Renal cortical epithelial cell (primary cell): ENCODE measurements at places on chromosomes 13 and 19. TPM values are rescaled to one million over a fixed set of nuclear protein-coding genes. Genes with fewer than 3 reads are reported as not detected.
A peak's percentile ranks its signal among the peaks of the same experiment; 100 is the strongest.

Gene KIR2DL3
- not detected in 2 replicates for total RNA-seq

Gene COX7A1
- 1.1 and 2.8 TPM in 2 replicates for total RNA-seq

DNA sequence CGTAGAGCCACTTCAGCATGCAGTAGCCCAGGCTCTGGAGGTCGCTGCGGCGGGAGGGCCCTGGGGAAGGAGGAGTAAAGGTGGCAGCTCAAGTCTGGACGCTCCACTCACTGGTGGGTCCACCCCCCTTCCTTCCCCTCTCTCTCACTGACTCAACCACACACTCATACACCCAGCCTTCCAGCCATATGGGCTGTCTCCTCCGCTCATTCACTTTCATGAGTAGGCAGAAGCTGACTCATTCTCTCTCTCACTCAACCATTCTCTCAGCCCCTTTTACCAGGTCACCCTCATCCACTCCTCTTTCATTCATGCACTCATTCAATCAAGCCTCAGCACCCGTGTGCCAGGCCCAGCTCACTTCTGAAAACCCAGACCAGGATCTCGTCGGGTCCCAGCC lies 27.5 kb upstream of the SIGLEC11 start:
- DNase-seq, result peak; percentile 29

Gene KLK3
- total RNA-seq, result not detected in 2 replicates

DNA sequence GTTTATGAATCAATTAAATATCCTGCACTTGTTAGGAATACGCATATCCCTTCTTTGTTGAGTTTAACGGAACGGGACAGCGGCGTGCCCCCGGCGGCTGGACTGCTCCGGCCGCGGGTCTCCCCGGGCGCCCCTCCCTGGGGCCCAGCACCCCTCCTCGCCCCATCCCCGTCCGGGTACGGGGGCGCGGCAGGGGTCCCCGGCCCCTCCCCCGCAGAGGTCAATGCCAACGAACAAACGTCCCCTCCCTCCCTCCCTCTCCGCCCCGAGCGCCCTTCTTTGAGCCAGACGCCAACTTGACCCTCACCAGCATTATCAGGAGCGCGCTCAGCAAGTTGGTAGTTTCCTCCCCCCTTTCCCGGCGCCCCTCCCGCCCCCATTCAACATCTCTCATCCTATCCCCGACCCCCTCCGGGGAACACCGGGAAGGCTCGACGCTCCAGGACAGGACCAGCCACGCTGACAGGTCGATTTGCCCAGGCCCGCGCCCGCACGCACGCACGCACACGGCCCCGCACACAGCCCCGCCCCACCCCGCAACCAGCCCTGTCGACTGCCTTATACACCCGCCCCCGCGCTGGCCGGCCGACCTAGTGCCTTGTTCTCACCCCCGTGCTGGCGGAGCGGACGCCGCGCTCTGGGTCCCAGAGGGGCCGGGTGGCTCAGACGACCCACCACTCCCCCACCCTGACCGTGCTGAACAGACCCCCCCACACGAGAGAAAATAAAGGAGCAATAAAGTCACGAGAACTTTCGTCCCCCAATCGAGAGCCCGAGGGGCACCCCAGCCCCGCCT lies 5.0 kb downstream of the LYL1 start:
- DNase-seq, result no peak

DNA sequence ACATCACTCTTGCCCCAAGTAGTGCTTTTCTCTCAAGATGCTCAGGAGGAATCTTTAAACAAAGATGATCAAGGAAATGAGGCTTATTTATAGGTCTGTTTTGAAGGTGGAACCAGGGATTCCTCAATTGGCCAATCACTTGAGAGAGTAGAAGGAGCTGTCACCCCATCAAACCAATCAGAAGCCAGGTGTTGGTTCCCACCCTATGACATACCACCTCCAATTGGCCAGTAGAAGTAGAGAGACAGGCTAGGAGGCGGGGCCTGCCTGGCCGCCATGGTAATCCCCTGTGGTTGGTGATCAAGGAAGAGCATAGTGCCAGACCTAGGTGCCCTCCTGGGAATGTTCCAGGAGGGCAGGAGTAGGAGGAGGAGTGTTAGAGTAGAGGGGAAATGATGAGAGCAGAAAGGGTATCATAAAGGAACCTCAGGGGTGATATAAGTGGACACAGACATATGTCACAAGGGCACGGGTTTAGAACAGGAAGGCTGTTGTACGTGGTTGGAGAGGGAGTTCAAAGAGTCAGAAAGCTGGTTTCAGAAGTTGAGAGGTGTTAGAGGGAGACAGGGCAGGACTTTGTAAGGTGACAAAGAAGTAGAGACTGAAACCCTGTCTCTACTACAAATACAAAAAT lies 10.5 kb downstream of the PMIS2 start:
- DNase-seq, result no peak

GRCh38 chr19:30228835-30229524 lies 143.2 kb upstream of the ZNF536 start:
- no peak for DNase-seq

DNA sequence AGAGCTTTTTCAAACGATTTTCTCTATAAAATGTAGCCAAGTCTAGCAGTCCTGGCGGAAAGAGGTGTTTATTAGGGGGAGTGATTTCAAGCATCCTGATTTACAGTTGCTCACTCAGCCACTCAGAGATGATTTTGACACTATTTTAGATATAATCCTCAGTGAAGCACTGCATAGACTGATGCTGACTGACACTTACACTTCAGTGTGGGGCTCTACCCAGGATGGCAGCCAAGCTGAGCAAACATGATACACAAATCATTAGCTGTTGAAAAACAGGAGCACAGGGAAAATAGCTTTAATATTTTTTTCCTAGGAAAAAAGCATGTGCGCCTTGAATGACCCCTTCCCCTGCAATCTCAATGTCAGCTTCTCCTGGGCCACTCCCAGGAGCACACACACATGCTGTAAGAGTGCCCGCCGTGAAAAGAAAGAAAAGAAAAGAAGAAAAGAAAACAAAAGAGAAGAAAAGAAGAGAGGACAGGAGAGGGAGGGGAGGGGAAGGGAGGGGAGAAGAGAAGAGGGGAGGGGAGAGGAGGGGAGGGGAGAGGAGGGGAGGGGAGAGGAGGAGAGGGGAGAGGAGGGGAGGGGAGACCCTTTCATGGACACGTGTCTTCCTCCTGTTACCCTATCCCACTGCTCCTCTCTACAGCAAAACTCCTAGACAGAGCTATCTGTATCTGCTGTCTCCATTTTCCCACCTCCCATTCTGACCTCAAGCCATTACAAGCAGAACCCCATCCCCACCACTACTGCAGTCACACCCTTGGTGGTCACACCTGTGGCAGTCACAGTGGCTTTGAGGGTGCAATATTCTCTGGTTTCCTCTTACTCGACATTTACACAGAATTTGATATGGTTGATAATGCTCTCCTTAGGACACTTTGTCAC lies 36.4 kb downstream of the RCBTB2 start:
- no peak for DNase-seq

DNA sequence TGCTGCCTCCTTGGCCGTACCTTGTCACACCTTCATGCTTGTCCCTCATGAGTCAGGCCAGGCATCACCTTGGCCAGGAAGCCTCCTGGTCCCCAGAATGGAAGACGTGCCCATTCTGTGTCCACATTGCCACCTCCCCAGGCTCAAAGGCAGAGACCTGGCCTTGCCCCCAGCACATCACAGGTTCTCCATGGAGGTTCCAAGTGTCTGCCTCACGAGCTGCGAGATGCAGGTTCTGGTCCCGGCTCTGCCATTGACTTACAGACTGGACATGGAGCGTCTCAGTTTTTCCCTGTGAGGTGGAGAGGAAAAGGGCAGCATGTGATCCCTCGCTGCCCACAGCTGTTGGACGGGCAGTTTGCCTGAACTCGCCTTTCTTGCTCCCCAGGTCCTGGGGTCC lies 9.1 kb upstream of the SLC7A10 start:
- no peak for DNase-seq

DNA sequence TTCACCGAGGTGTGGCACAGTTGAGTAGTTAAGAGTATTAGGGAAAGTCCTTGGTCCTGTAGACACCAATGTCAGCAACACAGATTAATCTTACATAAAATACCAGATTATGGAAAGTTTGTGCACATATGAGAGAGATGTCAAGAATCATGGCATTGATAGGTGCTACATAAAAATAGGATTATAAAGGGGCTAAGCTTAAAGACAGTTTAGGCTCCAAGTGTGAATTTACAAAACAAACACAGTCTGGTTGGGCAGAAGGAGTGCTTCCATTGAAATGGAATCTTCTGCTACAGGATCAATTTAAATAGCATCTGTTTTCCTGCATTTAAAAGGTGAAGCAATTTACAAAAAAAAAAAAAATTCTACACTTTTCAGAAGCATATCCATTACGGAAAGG lies 292.9 kb downstream of the DNAJC15 start:
- no peak for DNase-seq

GRCh38 chr19:44891016-44891882 lies at the start of gene TOMM40:
TSS of gene TOMM40 (plus strand) at chr19:44891254. CDS start at chr19:44891416, 162 bp downstream.
- peak; percentile 99 for DNase-seq

- no peak for DNase-seq
Measured at GRCh38 chr13:60114499-60115028, 49.2 kb downstream of the DIAPH3 start.

- no peak for DNase-seq
Measured at GRCh38 chr13:80313668-80314256, 27.2 kb downstream of the SPRY2 start.

- DNase-seq, result no peak
Measured at GRCh38 chr13:78742659-78743058, 83.7 kb upstream of the OBI1 start.

Gene ZNF561
- total RNA-seq, result 34.6 and 70.2 TPM in 2 replicates

DNA sequence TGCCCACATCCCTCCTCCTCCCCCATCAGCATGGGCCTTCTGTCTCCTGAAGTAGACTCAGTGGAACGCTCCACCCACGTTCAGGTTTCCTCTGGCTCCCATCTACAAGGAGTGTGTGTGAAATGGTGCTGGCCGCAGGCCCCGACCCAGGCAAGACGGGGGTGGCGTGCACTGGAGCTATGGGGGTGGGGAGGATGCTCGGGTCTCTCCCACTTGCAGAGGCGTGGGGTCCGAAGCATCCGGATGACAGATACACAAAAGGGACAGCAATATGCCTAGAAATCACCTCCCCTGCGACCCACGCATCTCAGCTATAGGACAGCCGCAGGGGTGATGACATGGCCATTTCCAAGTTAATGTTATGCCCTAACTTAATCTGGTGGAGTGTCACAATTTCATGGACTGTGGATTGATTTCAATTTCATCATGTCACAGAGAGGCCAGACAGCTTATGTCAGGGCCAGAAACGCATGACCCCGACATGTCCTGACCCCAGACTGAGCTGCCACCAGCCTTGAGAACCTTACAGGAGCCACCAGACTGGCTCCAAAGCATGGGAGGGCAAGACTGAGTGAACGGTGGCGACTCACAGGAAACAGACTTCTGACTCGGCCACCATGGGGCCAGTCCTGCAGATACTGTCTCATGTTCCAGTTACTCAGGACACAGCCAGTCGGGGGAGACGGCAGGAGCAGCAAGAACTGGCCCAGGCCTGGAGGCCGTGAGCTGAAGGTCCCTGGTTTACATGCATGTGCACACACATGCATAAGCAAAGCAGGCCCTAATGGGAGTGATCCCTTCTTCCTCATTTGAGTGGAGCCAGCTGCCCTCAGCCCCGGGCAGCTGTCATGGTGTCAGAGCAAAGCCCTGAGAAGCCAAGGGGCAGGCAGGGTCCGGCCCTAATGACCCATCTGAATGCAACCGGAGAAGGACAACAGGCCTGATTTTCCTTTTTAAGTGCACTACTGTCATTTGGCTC lies 82.2 kb downstream of the SLC7A1 start:
- no peak for DNase-seq
